ENCODE measurements at places on chromosomes 1 and 21. TPM values are rescaled to one million over a fixed set of nuclear protein-coding genes. Genes with fewer than 3 reads are reported as not detected.
A peak's percentile ranks its signal among the peaks of the same experiment; 100 is the strongest.

EIF2D gene
- total RNA-seq = 28.7 TPM

HES3 gene
- not detected for total RNA-seq

GRCh38 chr1:162275622-162276175 lies 101.0 kb downstream of the SPATA46 start:
- no peak for DNase-seq

MATN1 gene
- 0.59 TPM for total RNA-seq

- DNase-seq = no peak
Measured at GRCh38 chr1:199282751-199283305, 644.0 kb downstream of the PTPRC start.

GRCh38 chr1:156165083-156165482 lies 11.7 kb downstream of the SEMA4A start:
- DNase-seq = no peak

DNA sequence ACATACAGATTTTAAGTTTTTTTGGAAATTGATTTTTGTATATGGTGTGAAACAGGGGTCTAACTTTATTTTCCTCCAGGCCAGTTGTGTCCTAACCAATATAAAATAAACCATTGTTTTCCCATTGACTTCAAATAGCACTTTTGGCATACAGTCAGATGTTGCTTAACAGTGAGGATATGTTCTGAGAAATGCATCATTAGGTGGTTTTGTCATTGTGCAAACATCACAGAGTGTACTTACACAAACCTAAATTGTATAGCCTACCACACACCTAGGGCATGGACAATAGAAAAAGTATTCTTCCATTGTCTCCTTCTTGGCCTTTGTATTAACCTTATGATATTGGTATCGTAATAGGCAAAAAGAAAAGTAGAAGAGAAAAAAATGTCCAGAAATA lies 37.4 kb upstream of the DISP1 start:
- peak; percentile 45 for DNase-seq

- no peak for DNase-seq
Measured at GRCh38 chr1:40161888-40162397, 756 bp downstream of the RLF start.

GRCh38 chr1:14653461-14653960 lies 55.0 kb downstream of the KAZN start:
- DNase-seq = no peak

- DNase-seq = no peak
Measured at GRCh38 chr1:16162163-16162822, 6.4 kb upstream of the EPHA2 start.

DNA sequence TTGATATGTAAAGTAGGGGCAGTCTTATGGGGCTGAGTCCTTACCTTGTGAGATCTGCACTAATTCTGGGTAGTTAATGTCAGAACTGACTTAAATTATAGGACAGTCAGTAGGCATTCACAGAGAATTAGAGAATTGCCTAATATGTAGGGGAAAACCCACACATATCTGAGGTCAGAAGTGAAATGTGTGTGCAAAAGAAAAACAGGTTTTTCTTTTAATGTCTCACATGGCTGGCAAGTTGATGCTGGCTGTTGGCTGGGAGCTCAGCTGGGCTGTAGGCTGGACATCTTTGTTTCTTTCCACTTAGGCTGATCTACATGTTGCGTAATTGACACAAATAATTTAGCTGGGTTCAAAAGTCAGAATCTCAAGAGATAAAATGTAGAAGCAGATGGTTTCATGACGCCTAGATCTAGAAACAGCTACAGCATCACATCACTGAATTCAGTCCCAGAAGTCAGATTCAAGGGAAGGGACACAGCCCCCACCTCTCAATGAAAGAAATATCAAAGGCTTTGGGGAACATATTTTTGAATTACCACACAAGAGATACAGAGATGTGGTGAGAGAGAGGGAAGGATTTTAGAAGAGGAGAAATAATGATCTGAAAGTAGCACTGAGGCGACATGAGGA lies 98.9 kb downstream of the TNFSF18 start:
- no peak for DNase-seq

GPR153 gene
- 5.5 TPM for total RNA-seq

ACADM gene
- 57.2 TPM for total RNA-seq

DNA sequence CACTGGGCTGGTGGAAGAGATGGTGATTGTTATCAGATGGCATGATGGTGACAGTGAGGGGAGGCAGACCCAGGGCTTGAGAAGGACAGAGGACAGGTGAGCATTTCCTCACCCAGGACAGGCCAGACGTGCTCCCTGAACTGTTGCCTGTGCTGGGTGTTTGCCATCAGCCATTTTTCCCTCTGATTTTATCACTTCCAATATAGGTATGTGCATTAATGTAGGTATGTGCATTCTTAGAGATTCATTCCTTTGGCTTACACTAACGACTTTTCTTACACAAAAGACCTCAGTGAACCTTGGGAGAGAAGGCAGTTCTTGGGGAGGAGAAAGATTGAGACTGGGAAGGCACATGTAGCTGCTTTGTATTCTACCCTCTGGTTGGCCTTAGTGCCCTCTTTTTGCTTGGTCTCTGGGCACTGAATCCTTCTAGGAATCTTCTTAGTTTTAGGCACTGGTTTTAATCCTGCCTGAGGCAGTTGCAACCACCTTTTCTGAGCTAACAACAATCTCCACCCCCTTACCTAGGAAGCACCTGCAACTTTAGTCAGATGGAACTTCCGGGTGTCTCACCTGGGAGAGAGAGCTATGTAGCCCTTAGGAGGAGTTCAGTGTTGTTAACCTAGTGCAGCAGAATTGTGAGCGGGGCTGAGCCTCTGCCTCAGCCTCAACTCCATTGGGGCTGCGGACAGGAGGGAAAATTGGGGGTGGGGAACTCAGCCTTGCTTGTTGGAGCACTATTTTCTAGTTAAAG lies 30.9 kb downstream of the C1orf116 start:
- no peak for DNase-seq

- DNase-seq = no peak
Measured at GRCh38 chr1:194512345-194512744, 1325.9 kb upstream of the B3GALT2 start.

TSSK3 gene
- total RNA-seq = 3.6 TPM

A3GALT2 gene
- total RNA-seq = not detected

DNA sequence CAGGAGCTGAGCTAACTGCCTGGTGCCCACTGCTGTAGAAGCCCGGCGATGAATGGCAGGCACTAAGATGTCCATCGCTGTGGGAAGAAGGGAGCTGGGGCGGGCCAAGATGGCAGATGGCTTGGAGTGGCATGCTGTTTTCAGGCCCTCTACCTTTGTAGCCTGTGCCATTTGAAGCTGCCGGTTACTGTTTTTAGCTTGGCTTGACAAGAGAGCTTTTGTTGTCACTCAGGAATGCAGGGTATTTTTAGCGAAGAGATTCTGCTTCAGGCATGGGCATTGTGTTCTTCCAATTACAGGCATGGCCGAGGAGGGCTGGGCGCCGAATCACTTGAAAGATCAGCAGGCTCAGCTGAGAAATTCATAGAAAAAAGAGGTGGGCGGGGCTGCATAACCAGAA lies 348.7 kb downstream of the RPS6KC1 start:
- no peak for DNase-seq

GRCh38 chr1:219666242-219666641 lies 53.3 kb upstream of the ZC3H11B start:
- no peak for DNase-seq

DNA sequence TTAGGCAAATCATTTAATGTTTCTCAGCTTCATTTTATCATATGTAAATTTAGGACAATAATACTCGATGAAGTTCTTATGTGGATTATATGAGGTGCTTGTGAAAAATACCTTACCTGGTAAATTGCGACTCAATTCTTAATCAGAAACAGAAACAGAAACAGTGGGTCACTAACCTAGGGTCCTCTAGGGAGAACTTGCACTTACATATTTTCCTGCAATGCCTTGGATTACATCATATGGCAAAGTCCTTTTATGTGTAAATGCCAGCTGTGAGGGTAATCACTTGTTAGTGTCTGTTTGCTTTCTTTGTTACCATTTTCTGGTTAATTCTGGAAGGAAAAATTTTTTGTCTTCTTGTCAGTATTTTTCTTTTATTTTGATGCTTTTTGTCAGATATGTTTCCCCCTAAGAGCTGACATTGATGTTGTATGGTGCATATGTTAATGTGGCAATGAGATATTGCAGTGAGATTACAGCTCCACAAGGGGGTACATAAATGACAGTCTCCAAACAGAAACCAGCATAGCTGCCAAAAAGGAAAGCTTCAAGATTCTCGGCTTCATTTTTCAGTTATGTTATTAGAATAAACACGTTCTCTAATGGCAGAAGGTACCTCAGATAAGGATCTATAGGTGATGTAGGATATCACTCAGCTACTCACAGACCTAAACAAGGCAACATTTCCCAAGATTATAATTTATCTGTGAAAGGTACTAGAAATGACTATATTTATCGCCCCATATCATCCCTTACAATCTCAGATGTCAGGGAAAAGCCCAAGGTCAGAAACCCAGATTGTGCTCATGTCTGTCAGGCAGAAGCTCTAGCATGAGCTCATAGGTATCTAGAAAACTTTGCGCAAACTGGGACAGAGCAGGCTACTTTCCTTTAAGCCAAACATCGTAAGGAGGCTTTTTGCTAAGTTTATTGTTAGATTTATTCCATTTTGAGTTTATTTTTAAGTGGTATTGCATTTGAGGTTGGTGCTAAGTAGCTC lies 119.9 kb downstream of the FASLG start:
- no peak for DNase-seq

- no peak for DNase-seq
Measured at GRCh38 chr1:182367926-182368325, 23.7 kb downstream of the GLUL start.

DNA sequence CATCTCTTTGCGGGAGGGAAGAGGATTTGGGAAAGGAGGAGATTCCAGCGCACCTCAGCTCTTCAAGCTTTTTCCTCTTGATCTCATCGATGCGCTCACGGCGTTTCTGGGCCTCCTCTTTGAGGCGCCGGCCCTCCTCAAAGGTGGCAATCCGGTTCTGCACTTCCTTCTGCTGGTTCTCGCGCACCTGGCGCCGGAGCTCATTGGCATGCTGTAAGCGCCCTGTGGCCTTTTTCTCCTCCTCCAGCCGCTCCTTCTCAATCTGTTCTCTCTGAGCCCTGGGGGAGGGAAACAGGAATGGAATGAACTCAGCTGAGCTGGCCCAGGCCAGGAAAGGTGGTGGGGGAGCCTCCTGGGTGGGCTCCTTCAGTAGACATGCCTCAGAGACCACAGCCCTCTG lies 10.4 kb upstream of the VSIG8 start:
- DNase-seq = no peak

DNA sequence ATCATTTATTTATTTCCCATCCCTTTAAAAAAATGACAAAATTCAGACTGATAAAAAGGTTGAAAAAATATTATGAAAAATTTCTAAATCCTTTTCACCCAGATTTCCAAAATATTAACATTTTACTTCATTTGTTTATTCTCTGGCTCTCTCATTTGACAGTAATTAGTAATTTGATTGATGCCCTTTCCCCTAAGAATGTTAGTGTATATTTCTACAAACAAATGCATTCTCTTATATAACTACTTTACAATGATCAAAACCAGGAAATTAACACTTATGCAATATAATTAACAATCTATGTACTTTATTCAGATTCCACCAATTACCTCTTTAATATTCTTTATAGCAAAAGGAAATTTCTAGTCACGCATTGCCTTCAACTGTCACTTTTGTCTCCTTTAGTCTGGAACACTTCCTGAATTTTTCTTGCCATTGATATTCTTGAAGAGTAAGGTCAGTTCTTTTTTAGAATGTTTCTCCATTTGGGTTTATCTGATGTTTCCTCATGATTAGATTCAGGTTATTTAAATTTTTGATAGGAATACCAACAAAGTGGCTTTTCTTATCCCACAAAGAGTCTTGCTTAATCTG lies 3.9 kb downstream of the CD53 start:
- DNase-seq = no peak

GRCh38 chr1:238606896-238607295 lies 716.2 kb upstream of the ZP4 start:
- peak; percentile 13 for DNase-seq

DNA sequence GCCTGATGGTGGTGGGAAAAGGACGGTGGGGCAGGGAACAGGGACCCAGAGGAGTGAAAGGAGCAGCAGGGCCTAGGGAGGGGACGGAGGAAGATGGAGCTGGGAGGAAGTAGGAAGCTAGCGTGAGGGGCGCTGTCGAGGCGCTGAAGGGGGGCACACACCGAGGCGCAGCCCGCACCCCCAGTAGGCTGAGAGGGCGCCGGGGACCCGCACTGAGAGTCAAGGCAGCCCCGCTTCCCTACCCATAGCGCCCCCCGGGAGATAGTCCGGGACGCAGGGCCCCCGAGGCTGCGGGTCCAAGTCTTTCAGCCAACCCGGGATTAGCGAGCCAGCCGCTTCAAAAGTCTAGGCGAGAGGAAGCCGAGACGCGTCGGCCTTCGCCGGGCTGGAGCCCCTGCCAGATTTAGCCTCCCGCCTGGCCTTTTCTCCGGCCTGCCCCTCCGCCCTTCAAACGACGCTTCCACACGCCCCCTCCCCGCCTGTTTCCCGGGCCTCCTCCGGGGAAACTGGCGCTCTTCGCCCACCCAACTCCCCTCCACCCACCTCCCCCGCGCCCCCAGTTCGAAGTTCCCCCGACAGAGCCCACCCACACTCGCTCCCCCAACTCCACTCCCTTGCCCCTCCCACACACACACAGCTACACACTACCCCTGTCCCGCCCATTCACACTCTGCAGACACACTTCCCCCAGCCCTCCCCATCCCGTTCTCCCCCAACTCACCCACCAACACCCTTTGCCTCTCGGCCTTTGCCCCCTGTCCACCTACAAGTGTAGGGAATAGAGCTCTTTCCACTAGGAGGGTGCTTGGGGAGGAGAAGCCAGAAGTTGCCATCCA lies 7.8 kb upstream of the PROX1 start:
- DNase-seq = no peak

GRCh38 chr1:246435421-246436041 lies 71.5 kb downstream of the SMYD3 start:
- no peak for DNase-seq

DNA sequence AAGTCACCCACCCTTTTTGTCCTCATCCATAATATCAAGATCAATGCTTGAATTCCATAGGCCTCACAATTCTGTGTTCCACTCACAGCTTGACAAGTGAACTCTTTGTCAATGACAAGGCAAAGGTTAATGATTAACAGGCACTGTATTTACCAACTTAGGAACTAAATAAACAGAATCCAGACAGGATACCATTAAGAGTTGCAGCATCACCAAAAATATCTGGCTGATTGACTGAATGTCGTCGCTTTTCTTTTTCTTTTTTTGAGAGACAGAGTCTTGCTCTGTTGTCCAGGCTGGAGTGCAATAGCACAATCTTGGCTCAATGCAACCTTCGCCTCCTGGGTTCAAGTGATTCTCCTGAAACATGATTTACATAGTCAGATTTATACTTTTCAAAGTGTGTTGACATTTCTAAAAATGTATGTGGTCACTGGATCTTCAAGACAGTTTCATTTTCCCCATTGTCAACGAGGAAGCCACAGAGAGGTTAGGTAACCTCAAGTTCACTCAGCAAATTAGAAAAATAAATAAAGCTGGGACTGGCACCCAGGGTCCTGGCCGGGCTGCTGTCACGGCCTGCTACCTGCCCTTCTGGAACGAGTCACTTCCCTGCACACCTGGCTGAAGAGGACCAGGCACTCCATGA lies 81.0 kb downstream of the PDE9A start:
- no peak for DNase-seq

PLA2G4A gene
- not detected for total RNA-seq

G0S2 gene
- 2.5 TPM for total RNA-seq
